ENCODE measurements at places on chromosomes 5 and 9.
A peak's percentile ranks its signal among the peaks of the same experiment; 100 is the strongest.

DNA sequence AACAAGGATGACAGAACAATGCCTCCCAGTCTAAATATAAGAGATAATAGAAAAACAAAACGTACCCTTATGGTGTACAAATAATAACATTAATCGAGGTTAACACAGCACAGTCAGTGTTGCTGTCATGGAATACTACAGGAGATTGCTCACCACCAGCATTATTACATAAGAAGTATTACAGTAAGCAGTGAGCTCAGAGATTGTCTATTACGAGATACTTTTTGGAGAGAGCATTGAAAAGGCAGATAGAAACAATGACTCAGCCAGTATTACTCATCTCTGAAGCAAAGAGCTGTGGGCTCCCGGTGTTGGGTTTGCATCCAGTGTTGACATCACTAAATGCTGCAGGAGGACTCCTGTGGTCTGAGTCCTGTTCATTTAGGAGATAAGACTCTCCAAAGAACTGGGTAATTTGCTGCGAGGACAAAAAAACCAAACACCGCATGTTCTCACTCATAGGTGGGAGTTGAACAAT is 191.9 kb upstream of the SEMA6A start:
- no peak for DNase-seq

GRCh38 chr9:5876711-5877110 is 14.0 kb upstream of the MLANA start:
- DNase-seq: no peak

GRCh38 chr5:17748941-17749340 is 114.7 kb downstream of the TAF11L14 start:
- no peak for DNase-seq

- no peak for DNase-seq
These were observed 59.8 kb downstream of the MARCHF3 start for GRCh38 chr5:126970517-126971017.

GRCh38 chr9:123470121-123470782 is 114.3 kb downstream of the CRB2 start:
- no peak for DNase-seq

DNA sequence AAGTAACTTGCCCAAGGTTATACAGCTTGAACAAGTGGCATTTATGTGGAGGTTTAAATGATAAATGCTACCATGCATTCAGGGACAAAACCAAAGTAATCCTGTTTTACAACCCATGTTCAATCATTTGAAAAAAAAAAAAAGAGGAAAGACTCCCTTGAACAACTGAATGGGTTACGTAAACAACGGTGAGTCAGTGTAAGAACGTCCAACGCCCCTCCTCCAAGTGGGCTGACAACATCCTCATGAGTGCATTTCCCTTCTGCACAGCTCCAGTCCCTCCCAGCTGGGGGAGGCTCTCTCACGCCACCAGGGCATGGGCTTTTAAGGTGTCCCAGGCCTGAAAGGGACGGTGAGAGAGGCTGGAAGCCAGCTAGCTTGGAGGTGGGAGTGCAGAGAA is 90.0 kb downstream of the PRRT1B start:
- no peak for DNase-seq

- DNase-seq: no peak
These were observed 4.9 kb downstream of the TRAF1 start for GRCh38 chr9:120921661-120922181.

GRCh38 chr9:115941561-115942315 is 211.9 kb upstream of the PAPPA start:
- no peak for DNase-seq

DNA sequence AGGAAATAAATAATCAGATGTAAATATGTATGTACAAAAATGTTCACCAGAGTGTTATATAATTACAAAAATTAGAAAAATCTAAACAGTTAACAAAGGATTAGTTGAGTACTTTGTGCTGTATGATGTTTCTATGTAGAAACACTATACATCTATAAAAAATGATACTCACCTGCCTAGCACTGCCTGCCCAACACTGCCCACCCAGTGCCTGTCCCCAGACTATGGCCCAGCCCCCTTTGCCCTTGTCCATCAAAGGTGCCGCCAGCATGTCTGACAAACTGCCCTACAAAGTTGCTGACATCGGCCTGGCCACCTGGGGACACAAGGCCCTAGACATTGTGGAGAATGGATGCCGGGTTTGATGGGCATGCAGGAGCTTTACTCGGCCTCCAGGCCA is 6.1 kb upstream of the MEGF9 start:
- DNase-seq: no peak

DNA sequence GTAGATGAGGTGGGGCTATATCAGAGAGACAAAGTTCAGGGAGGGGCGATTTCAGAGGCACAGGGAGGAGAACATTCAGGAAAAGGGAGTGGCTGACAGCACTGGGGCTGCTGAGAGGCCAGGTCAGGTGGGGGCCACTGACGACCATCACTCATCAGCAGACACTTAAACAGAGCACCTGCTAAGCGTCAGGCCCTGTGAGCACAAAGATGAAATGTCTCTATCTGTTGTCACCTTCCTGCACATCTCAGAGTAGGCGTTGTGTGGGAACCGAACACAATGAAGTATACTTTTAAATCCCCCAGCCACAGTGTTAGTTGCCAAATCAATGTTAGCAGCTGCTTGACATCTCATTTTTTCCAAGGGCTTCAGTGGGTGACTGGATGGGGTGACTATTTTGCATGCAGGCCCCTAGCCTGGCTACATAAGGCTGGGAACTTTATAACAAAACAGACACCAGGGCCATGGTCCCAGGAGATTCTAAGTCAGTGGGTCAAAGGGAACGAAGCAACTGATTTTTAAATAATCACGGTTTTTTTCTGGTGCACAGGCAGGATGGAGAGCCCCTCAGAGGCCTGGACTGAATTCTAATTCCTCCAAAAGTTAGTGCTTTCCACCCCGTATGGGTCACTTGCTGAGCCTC is 31.1 kb upstream of the ANKRD18A start:
- DNase-seq: no peak

GRCh38 chr5:57181154-57181553 is 7.3 kb downstream of the GPBP1 start:
- DNase-seq: no peak

DNA sequence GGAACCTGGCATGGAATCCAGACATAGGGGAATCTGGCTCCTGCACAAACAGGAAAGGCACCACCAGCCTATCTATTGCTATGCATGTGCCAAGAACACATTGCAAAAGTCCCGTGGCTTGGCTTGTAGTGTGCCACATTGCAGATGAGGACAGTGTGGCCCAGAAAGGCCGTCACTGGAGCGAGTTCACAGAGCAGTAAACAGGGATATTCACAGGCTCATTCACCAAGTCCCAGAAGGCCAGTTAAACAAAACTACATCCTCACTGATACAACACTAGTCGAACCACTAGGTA is 39.6 kb upstream of the TRIM32 start:
- no peak for DNase-seq

DNA sequence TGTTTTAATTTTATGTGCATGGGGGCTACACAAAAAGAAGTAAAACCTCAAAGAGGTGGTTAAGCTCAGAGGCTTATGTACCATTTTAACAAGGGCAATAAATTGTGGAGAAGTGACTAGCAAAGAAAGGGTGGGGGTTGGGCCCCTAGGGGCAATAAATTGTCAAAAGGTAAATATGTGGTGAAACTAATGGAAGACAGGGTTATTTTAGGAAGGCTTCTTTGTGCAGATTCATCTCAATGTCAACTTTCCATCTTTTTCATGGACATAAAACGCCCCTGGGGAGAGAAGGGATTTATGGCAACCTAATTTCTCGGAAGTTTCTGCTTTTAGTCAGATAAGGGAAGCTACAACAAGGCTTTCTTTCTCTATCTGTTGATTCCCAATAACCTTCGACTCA is 42.5 kb upstream of the GOLM1 start:
- no peak for DNase-seq

DNA sequence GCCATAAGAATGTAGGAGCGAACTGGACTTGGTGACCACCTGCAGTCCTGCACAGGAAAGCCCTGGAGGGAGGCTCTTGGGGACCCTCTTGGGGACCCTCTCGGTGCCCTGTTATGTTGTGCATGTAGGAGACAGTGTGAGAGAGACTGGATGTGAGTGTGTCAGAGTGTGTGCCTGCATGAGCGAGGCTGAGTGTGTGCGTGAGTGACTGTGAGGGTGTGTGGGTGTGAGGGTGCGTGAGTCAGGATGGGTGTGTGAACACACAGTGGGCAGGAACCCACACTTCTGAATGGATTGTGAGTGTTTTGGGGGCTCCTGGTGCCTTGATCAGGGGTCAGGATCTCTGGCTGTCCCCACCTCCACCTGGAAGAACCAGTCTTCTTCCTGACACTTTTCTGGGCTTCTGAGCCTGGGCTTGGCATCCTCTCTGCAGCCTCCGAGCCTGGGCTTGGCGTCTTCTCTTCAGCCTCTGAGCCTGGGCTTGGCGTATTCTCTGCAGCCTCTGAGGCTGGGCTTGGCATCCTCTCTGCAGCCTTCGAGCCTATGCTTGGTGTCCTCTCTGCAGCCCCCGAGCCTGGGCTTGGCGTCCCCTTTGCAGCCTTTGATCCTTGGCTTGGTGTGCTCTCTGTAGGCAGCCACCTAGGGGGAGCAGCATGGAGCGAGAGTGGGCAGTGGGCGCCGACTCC is 25.6 kb upstream of the ANKRD33B start:
- no peak for DNase-seq

- no peak for DNase-seq
These were observed 2.0 kb downstream of the PITX1 start for GRCh38 chr5:135031813-135032694.

GRCh38 chr5:90418214-90418613 is 8.7 kb upstream of the CETN3 start:
- no peak for DNase-seq

DNA sequence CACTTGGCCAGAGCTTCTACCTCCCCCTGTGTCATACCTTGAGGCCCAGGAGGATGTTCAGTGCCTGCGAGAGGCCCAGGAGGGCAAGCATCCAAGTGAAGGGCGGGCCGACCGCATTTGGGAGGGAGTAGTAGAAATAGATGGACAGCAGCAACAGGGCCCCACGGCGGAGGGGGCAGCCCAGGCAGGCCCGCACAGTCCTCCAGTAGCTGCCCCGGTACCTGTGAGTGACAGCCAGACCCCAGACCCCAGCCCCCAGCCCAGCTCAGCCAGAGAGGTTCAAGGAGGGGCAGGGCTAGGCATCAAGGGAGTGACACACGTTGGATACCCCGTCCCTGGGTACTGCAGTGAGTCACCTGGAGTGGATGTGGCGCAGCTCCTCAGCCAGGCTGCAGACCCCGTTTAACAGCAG is 1.4 kb downstream of the STING1 start:
- DNase-seq: no peak

DNA sequence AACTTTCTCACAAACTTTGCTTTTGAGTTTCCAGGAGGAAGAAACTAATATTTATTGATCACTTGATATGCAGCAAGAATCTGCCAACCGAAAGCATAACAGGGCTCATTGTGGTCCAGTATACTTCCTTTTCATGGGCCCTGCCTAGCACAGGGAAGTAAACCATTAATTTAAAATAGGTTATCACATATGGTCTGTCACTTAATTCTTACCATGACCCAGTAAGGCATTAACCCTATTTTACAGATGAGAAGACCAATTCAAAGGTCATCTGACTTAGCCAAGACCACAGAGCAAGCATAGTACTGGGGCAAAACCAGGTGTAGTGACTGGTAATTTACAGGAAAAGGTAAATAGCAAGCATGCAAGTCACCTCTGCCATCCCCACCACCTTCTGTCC is 336.9 kb upstream of the DMAC1 start:
- DNase-seq: no peak

GRCh38 chr5:159208514-159209437 is 577 bp downstream of the RNF145 start:
- peak; percentile 77 for DNase-seq

GRCh38 chr9:38114905-38115304 is 45.9 kb upstream of the SHB start:
- DNase-seq: no peak

DNA sequence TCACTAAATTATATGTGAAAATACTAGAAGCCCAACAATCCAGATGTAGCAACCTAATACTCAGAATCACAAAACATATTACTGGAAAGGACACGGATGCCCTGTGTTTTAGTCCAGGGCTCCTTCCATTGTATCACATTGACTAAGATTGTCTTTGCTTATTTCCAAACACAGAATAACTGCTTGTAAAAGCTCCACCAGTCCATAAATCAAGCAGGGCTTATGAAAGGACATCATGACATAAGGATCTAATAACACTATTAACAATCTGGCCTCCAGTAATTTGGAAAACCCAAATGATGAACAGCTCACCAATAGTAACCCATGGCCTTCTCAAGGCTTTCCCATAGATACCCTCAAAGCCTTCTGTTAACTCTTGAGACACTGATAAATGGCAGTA is 39.8 kb downstream of the WDR41 start:
- DNase-seq: no peak

- no peak for DNase-seq
These were observed 12.9 kb downstream of the PHYHD1 start for GRCh38 chr9:128933731-128934130.

GRCh38 chr9:135480071-135480939 is 723 bp downstream of the PPP1R26 start:
- peak; percentile 65 for DNase-seq

DNA sequence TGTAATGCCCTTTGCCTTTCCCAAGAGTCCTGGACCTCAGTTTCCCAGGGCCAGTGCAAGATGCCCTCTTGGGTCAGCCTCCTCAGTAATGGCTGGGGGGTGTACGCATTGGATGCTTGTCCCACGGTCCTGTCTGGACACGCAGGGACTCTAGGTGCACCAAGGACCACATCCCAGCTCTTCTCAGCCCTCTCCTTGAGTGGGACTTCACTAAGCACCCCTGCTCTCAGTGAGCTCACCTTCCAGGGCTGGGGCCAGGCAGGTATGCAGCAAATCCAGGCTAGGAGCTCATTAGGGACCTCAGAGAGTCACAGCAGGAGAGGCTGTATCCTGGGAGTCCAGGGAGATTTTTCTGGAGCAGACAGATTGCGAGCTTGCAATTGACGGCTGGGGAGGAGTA is 59.8 kb downstream of the MACROH2A1 start:
- DNase-seq: no peak

GRCh38 chr9:130664251-130665028 is at the start of gene PRDM12:
Gene PRDM12 (plus strand): TSS chr9:130664594. CDS start chr9:130664654, 60 bp downstream.
- peak; percentile 69 for DNase-seq

GRCh38 chr5:6273090-6273735 is 105.1 kb downstream of the MED10 start:
- DNase-seq: no peak

GRCh38 chr9:87711857-87712800 is 13.8 kb upstream of the CTSL start:
- DNase-seq: no peak

- no peak for DNase-seq
These were observed 67.6 kb upstream of the LHFPL2 start for GRCh38 chr5:78716206-78716605.

DNA sequence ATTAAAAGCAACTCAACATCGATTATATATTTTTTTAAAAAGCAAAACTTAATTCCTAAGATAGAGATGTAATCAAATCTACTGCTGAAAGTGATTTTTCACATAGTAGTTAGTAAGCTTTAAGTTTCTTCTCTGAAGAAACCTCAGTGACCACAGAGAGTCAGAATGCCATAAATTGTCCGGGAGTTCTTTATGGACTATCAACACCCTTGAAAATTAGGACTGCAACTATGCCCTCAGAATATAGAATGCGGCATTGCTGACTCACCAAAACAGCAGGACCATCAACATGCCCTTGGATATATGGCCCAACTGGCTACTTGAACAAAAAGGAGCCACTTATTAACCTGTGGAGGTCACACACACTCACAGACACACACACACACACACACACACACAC is 228.9 kb upstream of the SNX2 start:
- DNase-seq: no peak

All from ecto neural progenitor cell (in vitro differentiated cells).